ENCODE measurements at places on chromosomes 13 and 19.

GRCh38 chr13:75506018-75506417 is 24.0 kb upstream of the TBC1D4 start:
- DNase-seq, result no peak

GRCh38 chr19:54248016-54248601 is 5.5 kb upstream of the LILRA6 start:
- DNase-seq, result no peak

DNA sequence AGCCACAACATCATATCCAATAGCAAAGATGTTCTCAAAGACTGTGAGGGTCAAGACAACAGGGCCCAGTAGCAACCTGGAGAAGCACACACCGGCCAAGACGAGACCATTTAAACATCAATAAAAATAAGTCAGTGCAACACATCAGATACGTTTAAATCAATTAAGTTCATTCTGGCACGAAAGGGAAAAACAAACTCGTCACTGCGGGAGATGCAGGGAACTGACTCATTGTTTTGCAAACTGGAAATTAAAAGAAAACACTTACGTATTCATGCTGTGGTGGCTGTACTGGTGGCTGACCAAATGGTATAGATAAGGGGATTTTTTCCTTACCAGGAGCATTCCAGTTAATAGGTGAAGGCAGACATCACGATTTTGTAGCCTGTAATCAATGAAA is 26.3 kb upstream of the SLC15A1 start:
- DNase-seq, result no peak

DNA sequence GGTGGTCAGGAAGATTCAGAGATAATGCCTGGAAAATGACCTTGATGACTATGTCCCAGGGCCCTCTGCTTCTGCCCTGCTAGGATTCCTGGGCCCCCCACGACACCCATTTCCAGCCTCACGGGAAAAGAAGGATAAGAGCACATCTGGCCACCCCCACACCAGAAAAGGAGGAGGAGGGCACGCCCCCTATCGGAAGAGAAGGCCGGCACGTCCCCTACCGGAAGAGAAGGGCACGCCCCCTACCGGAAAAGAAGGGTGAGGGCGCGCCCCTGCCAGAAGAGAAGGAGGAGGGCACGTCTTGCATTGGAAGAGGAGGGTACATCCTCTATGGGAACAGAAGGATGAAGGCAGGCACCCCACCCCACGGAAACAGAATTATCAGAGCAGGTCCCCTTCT is 84.3 kb downstream of the IER2 start:
- DNase-seq, result no peak

DNA sequence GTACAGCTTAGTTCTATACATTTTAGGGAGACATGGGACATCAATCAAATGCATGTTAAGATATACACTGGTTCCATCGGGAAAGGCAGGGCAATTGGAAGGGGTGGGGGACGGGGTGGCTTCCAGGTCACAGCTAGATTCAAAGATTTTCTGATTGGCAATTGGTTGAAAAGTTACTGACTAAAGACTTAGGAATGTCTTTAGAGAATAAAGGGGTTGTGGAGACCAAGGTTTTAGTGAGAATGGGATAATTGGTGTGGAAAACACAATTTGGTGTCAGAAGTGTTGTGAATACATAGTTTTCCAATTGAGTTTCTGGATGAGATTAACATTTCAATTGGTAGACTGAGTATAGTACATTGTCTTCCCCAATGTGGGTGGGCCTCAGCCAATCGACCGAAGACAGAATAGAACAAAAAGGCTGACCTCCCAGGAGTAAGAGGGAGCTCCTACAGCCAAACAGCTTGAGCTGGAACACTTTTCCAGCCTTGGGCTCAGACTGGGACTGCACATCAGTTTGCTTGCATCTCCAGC is 988 bp upstream of the CCDC169 start:
- no peak for DNase-seq
